ENCODE measurements at places on chromosomes 11 and 22. TPM values are rescaled to one million over a fixed set of nuclear protein-coding genes. Genes with fewer than 3 reads are reported as not detected.

DNA sequence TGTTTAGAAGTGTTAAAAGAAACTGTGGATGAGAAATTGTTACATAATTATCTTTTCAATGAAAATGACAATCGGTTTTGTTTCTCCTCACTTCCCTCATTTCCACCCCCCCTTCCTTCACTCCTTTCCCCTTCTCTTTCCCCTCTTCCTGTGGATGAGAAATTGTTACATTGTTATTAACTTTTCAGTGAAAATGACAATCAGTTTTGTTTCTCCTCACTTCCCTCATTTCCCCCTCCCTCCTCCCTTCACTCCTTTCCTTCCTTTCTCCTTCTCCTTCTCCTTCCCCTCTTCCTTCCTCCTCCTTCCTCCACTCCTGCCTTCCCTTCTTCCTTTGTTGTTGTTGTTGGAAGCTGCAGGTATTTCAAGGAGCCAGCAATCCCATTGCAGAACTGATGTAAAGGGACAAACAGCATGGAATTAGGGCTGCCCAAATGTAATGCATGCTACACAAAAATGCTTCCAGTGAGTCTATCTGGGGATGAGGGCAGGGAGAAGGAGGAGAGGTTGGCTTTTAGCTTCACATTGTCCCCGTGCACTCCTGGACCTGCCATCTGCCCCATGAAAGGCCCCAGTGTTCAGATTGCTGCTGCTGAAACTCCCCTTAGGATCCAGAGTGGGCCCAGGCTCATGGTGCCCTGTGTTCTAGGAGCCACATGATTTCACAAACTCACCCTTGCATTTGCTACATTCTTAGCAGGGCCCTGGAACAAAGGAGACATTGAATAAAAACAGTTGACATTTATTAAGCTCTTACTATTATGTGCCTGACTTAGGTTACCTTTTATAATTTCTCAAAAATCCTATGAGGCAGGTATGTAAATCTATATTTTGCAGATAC, 133.0 kb upstream of the TIMP3 start:
- no peak for DNase-seq

- no peak for DNase-seq
Observed at GRCh38 chr11:6448574-6448973, 7.8 kb upstream of the HPX start.

GRCh38 chr22:48037618-48038017, 1275.2 kb downstream of the TBC1D22A start:
- DNase-seq, result no peak

GRCh38 chr11:95195831-95196230, 35.2 kb downstream of the SESN3 start:
- no peak for DNase-seq

GRCh38 chr22:21070690-21071615, 25.2 kb downstream of the LRRC74B start:
- no peak for DNase-seq

GRCh38 chr11:73645972-73646631, at the start of gene PLEKHB1:
Gene PLEKHB1, plus strand, starts transcription at chr11:73646581. Its CDS starts 28 bp downstream, at chr11:73646609.
- DNase-seq, result no peak

GRCh38 chr11:88104408-88104807, 70.8 kb downstream of the RAB38 start:
- DNase-seq, result no peak

DNA sequence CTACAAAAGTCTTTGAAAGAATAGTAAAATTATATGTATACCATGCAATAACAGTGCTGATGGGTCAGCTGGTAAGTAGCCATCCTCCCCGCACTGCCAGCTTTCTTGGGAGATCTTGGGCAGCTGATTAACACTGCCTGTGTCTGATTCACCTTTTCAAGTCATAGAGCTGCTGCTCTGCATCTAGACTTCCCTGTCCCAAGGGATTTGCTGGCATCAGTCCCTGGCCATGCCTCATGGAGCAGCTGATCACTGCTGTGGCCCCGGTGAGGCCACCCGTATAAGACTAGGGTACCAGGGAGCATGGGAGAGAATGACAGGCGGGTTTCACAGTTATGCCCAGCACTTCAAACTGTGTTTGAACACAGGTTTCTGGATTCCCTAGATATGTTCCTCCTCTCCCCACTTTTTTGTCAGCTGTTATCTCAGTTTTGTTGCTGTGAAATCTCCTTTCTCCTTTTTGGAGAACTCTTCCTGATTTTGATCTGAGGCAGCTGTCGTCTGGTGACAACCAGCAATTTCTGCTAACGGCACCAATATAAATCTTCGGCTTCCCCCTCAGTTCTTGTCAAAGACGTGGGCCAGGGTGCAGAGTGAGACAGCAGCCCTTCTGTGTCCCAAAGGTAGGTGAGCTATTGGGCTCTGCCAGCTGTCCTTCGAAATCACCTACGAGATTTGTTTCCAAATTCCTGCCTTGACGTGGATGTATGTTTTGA, 438.9 kb downstream of the NTM start:
- no peak for DNase-seq

GRCh38 chr22:50157709-50158375, 12.7 kb upstream of the PANX2 start:
- no peak for DNase-seq

DNA sequence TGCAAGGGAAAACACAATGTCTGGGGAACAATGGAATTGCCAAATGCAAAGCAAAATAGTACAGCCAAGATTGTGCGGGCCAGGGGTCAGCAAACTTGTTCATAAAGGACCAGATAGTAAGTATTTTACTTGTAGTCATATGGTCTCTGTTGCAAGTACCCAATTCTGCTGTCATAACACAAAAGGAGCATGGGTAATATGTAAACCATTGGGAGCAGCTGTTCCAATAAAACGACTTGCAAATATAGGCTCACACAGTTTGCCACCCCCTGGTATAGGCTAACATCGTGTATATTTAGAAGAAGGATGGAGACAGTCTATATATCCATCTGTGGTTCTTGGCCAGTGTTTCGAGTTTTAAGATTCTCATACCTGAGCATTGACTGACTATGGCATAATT, 15.6 kb downstream of the SDHAF2 start:
- DNase-seq, result no peak

GRCh38 chr11:78961937-78962701, 387.5 kb upstream of the NARS2 start:
- DNase-seq, result peak; percentile 10

PHOX2A gene
- not detected for total RNA-seq

OTOG gene
- not detected for total RNA-seq

PTPMT1 gene
- 41.5 TPM for total RNA-seq

ACTN3 gene
- 0.27 TPM for total RNA-seq

OR52A1 gene
- total RNA-seq, result not detected

CALCB gene
- 3.5 TPM for total RNA-seq

CFAP300 gene
- not detected for total RNA-seq

PLAAT2 gene
- total RNA-seq, result not detected

CALCA gene
- not detected for total RNA-seq

Measured in activated CD4-positive, alpha-beta T cell treated with anti-CD3 and anti-CD28 coated beads for 36 hours (primary cell).